WTC11 (cell line): ENCODE measurements at places on chromosomes 1 and 21. TPM values are rescaled to one million over a fixed set of nuclear protein-coding genes. Genes with fewer than 3 reads are reported as not detected.

DNA sequence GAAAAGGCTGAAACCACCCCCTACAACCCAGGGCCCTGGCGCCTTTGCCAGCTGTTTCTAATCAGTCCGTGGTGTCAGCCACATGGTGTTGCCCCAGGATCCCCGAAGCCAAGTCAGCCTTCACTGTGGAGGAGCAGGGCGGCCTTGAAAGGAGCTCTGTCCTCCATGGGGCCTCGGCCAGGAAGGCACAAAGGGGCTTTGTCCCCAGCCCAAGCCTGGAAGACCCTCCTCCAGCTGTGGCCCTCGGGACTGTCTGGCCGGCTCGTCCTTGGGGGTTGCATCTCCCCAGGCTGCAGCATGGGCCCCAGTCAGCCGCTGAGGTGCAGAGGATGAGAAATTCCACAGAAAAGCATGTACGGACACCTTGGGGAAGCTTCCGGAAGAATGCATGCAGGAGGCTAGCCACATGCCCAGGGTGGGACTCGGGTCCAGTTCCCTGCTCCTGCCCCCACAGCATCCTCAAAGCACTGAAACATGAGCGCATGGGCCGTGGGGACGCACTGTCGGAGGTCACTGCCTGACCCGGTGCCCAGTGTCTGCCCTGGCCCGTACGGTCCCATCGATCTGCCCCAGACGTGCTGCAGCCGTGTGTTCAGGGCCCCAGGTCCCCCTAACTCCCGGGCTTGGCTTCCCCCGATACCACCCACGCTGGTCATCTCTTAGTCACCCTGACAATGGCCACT is 38.6 kb upstream of the POFUT2 start:
- H3K27ac ChIP-seq = 0 out of 2 replicates have a peak overlapping the region, but pooled peaks have one; percentile 48
- H3K27me3 ChIP-seq = no peaks in the 10 kb centered on the region
- H3K36me3 ChIP-seq = no peaks in the 10 kb centered on the region; the same call in 1 of the 2 replicates
- no peak for DNase-seq
- no peak overlapping the region for H3K4me3 ChIP-seq

- no peaks in the 10 kb centered on the region; the same call in 1 of the 2 replicates for H3K27me3 ChIP-seq
- H3K4me3 ChIP-seq = no peak overlapping the region
- no peak for DNase-seq
- H3K27ac ChIP-seq = no peak overlapping the region
These were observed 126.6 kb upstream of the CACNA1E start for GRCh38 chr1:181356505-181357340.

GRCh38 chr1:156727492-156727891 is 777 bp upstream of the METTL25B start:
- no peaks in the 10 kb centered on the region for H3K27me3 ChIP-seq
- peak overlapping the region; percentile 99 for H3K27ac ChIP-seq
- H3K4me1 ChIP-seq = peaks cover 14% of the 10 kb centered on the region
- peaks cover 20% of the 10 kb centered on the region for H3K36me3 ChIP-seq
- DNase-seq = no peak

DNA sequence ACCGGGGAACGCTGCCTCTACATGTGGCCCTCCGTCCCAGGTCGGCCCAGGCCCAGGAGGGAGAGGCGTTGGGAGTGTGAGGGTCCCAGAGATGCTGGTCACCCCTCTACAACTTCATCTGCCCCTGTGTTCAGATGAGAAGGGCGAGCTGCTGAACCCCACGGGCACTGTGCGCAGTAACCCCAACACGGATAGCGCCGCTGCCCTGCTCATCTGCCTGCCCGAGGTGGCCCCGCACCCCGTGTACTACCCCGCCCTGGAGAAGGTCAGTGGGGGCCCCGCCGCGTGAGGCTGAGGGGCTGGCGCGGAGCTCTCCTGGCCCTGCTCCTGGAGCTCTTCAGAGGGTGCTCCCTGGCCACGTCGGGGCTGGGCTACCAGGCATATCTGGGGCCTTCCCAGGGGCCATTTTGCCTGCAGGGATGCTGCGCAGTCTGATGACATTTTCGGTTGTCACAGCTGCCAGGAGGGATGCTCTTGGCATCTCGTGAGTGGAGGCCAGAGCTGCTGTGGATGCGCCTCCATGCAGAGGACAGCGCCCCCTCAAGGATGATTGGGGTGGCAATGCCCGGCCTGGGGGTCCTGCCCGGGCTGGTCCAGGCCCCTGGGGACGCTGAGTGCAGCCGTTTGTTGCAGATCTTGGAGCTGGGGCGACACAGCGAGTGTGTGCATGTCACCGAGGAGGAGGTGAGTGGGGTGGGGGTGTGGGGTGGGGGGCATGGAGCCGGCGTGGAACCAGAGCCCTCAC is 68.6 kb downstream of the PIK3CD start:
- H3K27ac ChIP-seq = no peak overlapping the region
- DNase-seq = peak; percentile 76
- H3K4me1 ChIP-seq = peaks cover 27% of the 10 kb centered on the region
- no peaks in the 10 kb centered on the region; the same call in 1 of the 2 replicates for H3K27me3 ChIP-seq
- H3K36me3 ChIP-seq = peaks cover 23% of the 10 kb centered on the region
- no peak overlapping the region for H3K4me3 ChIP-seq

DNA sequence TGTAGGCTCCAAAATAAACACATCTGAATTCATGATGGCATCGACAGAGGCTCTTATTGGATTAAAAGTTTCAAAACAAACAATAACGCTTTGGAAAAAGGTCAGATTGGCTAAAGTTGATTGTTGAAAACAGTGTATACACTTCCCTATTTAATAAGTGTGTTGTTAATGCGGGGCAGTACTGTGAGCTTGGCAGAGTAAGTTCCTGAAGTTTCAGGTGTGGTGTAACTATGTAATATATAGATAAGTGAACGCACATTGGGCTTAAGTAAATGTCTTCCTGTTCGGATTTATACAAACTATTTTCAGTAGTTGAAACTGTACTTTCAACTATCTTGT is 810 bp downstream of the ZBTB37 start:
- peak overlapping the region; percentile 99 for H3K27ac ChIP-seq
- H3K4me1 ChIP-seq = peaks cover 51% of the 10 kb centered on the region
- peaks cover 63% of the 10 kb centered on the region for H3K36me3 ChIP-seq
- DNase-seq = no peak
- H3K27me3 ChIP-seq = no peaks in the 10 kb centered on the region

DNA sequence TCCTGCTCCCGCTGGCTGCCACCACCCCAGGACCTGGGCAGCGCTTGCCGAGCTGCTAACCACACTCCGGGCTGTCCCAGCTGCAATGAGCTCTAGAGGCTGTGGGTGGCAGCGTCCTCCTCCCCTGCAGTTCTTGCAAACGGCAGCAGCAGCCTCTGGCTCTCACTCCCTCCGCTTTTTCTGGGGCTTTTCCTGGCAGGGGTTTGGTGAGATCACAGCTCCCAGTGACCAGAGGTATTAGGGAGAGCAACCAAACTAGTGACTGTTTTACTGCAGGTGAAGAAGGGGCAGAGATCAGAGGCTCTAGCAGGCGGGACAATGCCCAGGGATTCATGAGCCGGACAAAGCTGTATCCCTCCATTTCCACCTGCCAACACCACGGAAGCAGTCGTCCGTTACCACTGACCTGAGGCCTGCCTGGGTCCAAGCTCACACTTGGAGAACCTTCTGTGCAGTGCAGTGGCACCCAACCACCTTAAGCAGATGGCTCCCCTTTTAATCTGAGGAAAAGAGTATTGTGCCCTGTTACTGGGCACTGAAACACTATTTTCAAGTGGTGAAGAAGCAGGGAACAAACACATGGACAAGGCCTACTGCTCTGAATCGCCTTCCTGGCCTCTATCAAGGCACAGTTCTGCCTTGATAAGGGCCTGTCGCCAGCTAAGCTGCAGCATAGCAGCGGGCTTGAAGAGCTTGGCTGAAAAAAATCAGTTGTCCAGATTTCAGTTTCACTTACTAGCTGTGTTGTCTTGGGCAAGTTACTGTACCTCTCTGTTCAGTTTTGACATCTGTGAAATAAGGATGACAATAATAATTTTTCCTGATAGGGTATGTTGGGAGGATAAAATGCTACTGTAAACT is at the start of gene F5:
TSS of gene F5 (minus strand) at position 87 of the 861 bp plus-strand sequence. CDS start 95 bp downstream, outside the sequence.
- H3K36me3 ChIP-seq = no peaks in the 10 kb centered on the region
- peaks cover 4% of the 10 kb centered on the region; the same call in 1 of the 2 replicates for H3K27me3 ChIP-seq
- DNase-seq = peak; percentile 81
- H3K27ac ChIP-seq = no peak within 1 kb of the TSS

- peaks cover 20% of the 10 kb centered on the region for H3K4me1 ChIP-seq
- peak overlapping the region; percentile 59 for H3K4me3 ChIP-seq
- no peak for DNase-seq
- H3K27ac ChIP-seq = no peak overlapping the region
- H3K27me3 ChIP-seq = peaks cover 97% of the 10 kb centered on the region
- H3K36me3 ChIP-seq = no peaks in the 10 kb centered on the region
These were observed 7.0 kb downstream of the CDKN2C start for GRCh38 chr1:50976890-50977574.

DNA sequence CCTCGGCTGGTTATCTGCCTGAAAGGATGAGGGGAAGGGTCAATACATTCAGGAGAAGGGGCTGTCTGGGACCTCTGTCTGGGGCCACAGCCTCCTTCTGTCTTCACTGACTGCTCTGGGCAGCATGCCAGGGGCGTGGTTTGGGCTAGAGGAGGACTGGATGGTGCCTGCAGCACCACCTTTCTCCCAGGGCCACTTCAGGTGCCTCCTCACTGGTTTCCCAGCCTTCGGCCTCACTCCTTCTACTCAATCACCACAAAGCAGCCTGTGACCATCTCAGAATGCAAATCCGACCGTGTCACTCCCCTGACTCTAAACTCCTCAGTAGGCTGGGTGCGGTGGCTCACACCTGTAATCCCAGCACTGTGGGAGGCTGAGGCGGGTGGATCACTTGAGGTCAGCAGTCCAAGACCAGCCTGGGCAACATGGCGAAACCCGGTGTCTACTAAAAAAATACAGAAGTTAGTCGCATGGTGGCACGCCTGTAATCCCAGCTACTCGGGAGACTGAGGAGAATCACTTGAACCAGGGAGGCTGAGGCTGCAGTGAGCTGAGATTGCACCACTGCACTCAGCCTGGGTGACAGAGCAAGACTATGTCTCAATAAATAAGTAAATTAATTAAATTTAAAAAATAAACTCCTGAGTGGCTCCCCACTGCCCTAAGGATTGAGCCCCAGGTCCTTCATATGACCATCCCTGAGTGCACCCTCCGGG is 50.1 kb upstream of the ECE1 start:
- H3K27me3 ChIP-seq = peaks cover 22% of the 10 kb centered on the region
- H3K4me1 ChIP-seq = peaks cover 39% of the 10 kb centered on the region
- DNase-seq = no peak
- H3K27ac ChIP-seq = no peak overlapping the region
- no peak overlapping the region for H3K4me3 ChIP-seq

The ELOA gene
- total RNA-seq = 35.9 to 45.1 TPM (median 36.6 TPM) in 3 replicates

The LRRC40 gene
- total RNA-seq = 26.7 to 31.5 TPM (median 31.0 TPM) in 3 replicates

The NTMT2 gene
- total RNA-seq = 0.24 to 0.44 TPM (median 0.44 TPM) in 3 replicates

The AIM2 gene
- 1.1 to 1.6 TPM (median 1.4 TPM) in 3 replicates for total RNA-seq

The TRIM63 gene
- not detected in 3 replicates for total RNA-seq

The RAB13 gene
- total RNA-seq = 117 to 126 TPM (median 119 TPM) in 3 replicates

The FCRL3 gene
- total RNA-seq = not detected in 3 replicates

The AMY1C gene
- total RNA-seq = not detected in 3 replicates

The MRPL20 gene
- total RNA-seq = 126 to 156 TPM (median 134 TPM) in 3 replicates

The CYYR1 gene
- 25.3 to 29.3 TPM (median 28.6 TPM) in 3 replicates for total RNA-seq
